Brain (organoid and tissue), 16 donors: ENCODE measurements at places on chromosomes 13 and 19.

DNA sequence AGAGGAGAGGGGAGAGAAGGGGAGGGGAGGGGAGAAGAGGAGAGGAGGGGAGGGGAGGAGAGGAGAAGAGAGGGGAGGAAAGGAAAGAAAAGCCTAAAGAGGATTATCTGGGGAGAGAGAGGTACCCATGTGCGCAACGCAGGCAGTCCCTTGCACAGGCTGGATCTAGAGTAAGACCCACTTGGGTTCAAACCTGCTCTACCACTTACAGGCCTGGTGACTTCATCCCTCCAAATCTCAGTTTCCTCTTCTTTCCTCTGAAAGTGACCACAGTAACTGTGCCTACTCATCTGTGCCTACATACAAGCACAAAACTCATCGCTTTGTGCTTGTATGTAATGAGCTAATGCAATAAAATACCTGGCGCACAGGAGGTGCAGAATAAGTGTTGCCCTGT, 732 bp upstream of the MAP1S start:
- no peak for DNase-seq

GRCh38 chr19:16594681-16595091, 22.5 kb upstream of the SLC35E1 start:
- DNase-seq: no peak

GRCh38 chr19:29531458-29532025, 5.7 kb downstream of the VSTM2B start:
- DNase-seq: no peak

GRCh38 chr19:262125-262524, 29.1 kb downstream of the PLPP2 start:
- DNase-seq: no peak

DNA sequence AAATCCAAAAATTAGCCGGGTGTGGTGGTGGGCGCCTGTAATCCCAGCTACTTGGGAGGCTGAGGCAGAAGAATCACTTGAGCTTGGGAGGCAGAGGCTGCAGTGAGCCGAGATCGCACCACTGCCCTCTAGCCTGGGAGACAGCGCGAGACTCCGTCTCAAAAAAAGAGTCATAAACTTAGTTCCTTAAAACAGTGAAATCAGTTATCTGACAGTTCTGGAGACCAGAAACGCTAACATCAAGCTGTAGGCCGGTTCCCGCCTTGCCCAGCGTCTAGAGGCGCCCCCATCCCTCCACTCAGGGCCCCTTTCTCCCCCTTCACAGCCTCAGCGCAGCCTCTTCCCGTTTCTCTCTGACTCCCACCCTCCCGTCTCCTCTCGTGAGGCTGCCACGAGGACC, 11.9 kb downstream of the ADAT3 start:
- no peak for DNase-seq

DNA sequence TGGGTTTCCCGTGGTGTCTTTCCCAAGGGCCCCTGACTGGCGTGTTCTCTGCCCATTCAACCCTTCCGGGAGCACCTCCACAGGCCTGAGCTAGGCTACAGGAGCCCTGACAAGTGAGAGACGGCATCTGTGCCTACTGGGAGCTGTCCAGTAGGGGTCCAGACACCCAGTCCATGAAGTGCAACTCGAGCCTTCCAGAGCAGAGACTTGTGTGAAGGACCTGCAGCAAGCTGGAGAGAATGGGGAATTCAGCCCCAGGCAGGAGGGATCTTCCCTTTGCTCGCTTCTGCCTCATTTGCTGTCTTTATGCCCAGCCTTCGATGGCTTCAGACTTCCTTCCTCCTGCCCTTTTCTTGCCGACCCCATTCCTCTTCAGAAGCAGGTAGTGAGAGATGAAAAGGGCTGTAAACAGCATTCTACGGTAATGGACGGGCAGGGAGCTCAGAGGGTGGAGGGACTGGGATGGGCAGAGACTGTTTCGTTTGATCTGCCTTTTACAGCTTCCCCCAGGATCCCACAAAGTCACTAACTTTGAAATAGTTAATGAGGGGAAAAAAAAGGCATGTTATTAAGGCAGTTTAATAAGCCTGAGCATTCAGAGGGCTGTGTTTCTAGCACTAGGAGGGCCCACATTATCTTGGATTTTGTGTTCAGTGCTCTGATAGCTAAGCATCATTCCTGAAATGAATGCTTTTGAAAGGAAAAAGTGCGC, 327.6 kb downstream of the FGF9 start:
- DNase-seq: peak; percentile 58

DNA sequence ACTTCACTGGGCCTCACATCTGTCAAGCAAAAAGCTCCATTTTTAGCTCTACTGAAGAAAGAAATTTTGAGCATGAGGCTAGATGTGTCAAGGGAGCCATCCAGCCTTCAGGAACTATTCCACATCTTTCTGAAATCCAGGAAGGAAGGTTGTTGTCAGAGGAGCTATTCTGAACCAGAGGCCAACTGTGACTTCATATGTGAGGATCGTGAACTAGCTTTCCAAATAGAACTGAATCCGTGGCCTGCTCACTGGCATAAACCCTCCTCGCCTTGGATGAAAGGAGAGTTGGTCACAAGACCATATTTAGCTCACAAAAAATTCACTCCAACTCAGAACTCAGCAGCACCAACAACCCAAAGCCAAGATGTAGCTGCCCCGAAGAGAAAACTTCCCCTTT, 195.8 kb downstream of the FOXO1 start:
- DNase-seq: no peak

DNA sequence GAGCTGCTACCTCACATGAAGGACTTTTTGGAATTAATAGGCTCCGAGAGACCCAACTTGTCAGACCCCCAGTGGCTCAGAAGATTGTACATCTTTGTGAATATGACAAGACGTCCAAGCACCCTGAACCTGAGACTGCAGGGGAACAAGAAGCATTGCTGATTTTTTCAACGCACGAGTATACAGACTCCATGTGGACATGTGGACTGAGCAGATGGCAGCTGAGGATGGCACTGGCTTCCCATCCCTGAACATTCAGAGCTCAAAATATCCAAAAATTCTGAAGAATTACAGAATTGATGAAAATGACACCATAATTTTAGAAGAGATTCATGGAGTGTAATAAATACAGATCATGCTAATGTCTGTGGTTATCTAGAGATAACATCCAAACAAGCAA, 254.1 kb downstream of the MZT1 start:
- peak; percentile 90 for DNase-seq

- DNase-seq: no peak
Observed at GRCh38 chr19:38070573-38070972, 153.4 kb downstream of the DPF1 start.

DNA sequence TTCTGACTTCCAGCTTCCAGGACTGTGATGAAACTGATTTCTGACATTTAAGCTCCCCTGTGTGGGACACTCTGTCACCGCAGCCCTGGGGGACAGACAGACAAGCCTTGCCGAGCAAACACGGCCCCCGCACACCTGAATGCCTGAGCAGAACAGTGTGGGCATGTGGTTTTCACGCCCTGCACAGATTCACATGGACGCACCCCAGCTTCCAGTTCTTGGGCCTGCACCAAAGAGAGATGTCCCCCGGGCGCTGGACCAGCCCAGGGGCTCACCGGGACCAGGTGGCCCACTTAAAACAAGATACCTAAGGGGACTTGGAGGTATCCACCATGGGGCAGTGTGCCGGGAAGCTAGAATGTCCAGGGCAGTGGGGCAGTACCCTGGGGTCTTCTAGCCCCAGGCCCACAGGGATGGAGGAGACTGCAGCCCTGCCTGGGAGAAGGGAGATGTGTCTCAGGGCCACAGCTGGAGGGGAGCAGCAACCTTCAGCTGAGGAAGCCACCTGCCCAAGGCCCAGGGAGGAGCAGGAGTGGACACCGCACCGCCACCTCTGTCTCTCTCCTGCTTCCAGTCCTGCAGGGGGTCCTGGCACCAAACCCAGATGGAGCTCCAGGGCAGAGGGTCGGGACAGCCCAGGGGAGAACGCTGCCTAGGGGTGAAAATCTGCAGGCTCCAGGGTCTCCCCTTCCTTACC, 50.5 kb downstream of the SOX1 start:
- no peak for DNase-seq

DNA sequence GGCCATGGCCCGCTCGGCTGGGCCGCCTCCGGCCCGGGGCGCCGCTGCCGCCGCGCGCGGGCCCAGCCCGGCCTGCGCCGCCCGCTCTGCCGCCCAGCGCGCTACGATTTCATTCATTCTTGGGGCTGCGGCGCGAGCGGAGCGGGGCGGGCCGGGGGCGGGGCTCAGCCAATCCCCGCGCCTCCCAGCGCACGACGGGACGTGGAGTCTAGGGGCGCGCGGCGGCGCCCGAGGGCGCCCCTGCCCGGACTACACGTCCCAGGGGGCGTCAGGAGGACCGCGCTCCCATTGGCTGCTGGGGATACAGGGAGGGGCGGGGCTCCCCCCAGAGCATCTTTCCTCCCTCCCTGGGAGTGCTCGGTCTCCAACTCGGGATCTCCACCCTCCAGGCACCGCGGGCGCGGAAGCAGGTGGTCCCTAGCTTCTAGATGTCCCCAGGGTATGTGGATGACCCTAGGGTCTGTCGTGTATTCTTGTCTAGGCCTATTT, 5.6 kb upstream of the DPF1 start:
- DNase-seq: peak; percentile 99

GRCh38 chr19:51493776-51494175, 7.8 kb downstream of the SIGLEC12 start:
- no peak for DNase-seq

- DNase-seq: no peak
Observed at GRCh38 chr13:51628059-51628852, 44.0 kb downstream of the WDFY2 start.

DNA sequence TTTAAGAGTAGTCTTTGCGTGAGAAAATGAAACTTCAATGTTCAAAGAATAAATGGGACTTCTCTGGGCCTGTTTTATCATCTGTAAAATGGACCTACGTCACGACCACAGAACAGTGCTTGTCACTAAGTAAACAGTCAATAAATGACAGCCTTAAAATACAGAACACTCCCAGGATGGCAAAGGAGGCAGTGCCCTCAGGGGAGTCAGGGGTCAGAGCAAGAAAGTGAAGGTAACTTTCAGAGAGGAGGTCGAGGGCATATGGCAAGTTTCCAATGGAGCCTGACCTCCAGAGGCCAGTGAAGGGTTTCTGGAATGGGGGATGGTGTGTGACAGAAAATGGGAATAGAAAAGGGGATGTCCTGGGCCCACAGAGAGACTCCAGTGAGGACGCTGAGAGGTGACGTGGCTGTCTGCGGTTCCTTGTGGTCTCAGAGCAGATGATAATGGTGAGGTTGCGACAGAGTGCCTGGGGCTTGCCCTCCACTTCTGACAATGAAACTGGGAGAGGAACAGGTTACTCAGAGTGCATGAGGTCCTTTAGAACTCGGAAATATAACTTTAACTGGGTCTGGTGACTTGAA, 91.8 kb downstream of the UBL3 start:
- no peak for DNase-seq

DNA sequence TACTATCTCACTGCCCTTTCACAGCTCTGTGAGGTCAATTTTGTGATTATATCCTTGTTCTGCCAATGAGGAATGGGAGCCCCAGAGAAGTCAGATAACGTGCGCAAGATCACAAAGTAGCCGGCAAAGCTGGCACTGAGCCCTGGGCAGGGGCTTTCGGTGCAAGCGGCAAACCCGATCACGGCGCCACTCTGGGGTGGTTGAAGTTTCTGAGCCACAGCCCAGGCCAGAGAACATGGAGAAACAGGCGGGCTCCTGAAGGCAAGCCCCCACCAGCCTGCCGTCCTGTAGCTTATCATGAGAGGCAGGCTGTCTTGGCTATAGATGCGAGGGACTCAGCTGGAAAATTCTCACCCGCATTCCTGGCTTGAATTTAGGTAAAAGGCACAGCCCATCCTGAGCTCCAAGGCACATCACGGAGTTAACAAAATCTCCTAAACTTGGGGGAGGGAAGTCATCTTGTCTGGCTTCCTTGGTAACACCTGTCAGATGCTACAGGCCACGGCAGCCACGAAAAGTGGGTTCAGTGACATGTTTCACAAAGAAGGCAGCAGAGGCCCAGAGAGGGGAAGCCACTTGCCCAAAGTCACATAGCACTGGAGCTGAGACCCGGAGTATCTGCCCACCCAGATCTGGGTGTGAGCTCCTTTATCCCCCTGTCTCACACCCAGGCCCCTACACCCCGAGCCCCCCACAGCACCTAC, 12.5 kb downstream of the TNNT1 start:
- no peak for DNase-seq

GRCh38 chr19:17539238-17540117, 16.0 kb upstream of the COLGALT1 start:
- DNase-seq: peak; percentile 96

GRCh38 chr19:33557720-33558119, 36.1 kb upstream of the PEPD start:
- DNase-seq: peak; percentile 31
